ENCODE measurements at places on chromosomes 3 and 15. TPM values are rescaled to one million over a fixed set of nuclear protein-coding genes. Genes with fewer than 3 reads are reported as not detected.

ATP13A5 gene
- 0.86 TPM for total RNA-seq

DNA sequence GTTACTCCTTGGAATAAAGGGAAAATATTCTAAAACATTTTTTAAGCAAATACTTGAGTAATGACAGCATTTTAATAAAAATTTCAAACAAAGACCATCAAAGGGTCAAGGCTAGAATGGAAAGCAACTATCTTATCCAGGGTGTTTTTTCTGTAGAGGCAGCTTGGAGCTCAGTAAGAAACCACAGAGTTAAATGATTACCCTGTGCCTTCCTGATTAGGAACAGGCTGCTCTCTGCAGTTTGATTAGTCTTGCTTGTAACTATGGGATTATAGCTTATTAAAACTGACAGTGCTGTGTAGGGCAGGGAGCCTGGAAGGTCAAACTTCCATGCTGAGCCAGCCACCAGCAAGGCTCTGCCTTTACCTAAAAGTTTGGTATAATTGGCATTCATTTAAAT is 33.1 kb downstream of the QTRT2 start:
- no peak for DNase-seq

ABHD17C gene
- 11.2 TPM for total RNA-seq

CISH gene
- total RNA-seq: 6.2 TPM

- no peak for DNase-seq
These were observed 2.6 kb downstream of the RBMS3 start for GRCh38 chr3:29283231-29284119.

DNA sequence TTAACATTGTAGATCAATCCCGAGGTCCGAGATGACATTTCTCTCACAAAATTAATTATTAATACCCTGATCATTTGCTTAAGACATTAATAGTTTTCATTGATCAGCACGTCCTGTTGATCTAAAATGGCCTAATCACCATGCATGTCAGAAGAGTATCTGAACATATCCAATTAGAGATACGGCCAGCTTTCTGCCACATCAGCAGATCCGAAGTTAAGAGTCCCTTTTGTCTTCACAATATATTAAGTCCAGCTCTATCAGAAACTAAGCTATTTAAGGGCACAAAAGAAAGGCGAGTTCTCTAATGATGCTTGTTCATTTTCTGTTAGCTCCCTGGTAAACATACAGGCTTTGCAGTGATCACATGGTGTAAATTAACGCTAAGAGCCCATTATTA is 470.3 kb downstream of the CNTN4 start:
- no peak for DNase-seq

GRCh38 chr3:159239059-159239458 is 437.2 kb downstream of the MFSD1 start:
- DNase-seq: no peak

CILP gene
- total RNA-seq: 19.2 TPM

DNA sequence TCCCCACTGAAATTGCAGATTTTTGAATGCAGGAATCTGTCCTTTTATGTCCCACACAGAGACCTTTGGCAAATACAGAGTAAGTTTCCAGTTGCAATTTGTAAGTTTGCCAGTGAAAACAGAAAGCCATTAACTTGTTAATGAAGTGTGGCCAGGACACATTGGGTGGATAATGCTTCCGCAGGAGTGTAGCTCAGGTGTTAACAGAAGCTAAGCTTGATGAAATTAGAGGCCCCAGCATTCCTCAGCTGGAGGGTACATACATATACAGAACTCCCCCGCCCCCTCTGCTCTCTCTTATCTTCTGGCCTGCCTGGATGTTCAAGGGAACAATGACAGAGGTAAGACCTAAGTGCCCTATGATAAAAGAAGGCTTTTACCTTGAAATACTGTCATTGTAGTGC is 8.1 kb upstream of the LRRC2 start:
- no peak for DNase-seq

ARHGEF26 gene
- total RNA-seq: 56.7 TPM

GRCh38 chr3:15051531-15051930 is 13.6 kb downstream of the MRPS25 start:
- DNase-seq: no peak

STAB1 gene
- total RNA-seq: 222 TPM

DNA sequence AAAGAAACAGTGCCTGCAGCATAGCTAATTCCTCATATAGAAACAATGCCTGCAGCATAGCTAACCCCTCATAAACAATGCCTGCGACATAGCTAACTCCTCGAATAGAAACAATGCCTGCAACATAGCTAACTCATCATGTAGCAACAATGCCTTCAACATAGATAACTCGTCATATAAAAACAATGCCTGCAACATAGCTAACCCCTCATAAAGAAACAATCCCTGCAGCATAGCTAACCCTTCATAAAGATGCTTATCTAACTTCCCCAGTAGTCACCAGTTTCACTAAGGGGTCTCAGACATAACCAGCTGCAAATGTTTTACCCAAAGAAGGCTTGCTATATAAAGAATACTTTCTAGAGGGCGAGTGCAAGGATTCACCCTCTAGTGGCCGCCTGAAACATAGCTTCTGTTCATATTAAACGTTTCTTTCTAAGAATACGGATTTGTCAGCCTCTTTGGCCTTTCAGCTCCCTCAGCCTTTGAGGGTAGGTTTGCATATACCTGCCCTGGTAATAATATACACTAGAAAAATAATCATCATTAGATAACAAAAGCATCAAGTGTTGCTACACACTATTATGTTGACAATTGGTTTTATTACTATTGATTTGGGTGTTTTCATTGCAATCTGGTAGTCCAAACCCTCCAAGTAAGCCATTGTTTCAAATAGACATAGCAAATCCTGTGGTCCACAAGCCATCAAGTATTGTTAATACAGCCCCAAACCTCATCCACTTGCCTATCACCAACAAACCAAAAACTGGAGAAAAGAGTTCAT is 44.4 kb upstream of the FAN1 start:
- no peak for DNase-seq

- DNase-seq: no peak
These were observed 144.2 kb downstream of the PDCD6IP start for GRCh38 chr3:33942483-33943150.

DNA sequence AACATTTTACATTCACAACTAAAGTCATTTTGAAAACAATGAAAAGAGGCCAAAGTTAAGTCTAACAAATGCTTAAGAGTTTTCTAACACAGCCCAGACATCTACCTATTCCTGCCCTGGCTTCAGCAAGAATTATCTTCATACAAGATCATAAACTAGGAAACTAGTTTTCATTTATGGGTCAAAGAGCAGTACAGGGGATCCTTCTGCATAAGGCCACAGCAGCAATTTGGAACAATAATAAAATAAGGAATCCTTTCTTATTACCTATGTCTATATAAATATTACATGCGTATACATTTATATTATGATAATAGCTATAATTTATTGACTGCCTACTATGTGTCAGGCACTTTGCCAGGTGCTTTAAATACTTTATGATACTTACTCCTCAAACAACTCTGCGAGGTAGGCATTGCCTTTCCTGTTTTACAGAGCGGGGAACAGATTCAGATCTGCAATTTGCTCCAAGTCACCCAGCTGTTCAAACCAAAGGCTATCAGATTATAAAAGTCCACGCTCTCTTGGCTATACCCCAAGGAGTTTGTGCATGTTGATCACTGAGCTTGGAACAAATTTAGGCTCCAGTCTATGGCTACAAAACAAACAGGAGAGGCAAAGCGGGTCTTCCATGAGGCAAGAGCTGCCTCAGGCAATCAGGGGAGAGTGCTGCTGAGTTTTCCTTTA is 196.4 kb downstream of the RORA start:
- no peak for DNase-seq

DNA sequence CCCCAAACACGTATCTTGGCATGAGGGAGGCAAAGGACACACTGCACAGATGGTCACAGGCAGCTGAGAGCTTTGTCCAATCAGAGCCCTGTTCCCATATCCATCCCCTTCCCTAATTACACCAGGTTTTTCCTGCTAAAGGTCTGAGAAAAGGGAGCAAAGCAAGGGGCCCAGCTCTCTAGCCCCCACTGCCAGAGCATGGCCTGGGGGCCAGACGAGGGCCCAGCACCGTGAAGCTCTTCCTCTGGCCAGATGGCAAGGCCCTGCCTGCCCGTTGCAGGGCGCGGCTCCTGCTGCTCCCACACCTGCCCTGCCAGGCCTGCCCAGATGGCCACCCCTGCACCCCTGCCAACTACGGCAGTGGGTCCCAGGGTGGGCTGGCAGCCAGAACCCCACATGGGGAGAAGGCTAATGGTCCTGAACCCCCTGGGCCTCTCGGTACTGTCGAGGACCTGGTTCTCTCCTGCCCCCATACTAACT is 3.2 kb downstream of the SHF start:
- no peak for DNase-seq

ANKDD1A gene
- 3.5 TPM for total RNA-seq

TUSC7 gene
- total RNA-seq: not detected

SCAPER gene
- total RNA-seq: 20.7 TPM

GRCh38 chr15:53447053-53447574 is 312.3 kb downstream of the WDR72 start:
- no peak for DNase-seq

MUC13 gene
- 248 TPM for total RNA-seq

GRCh38 chr3:196398782-196399181 is 33.4 kb downstream of the UBXN7 start:
- DNase-seq: no peak

CSTA gene
- 3.6 TPM for total RNA-seq

GRCh38 chr15:51342227-51342999 is 958 bp downstream of the GLDN start:
- no peak for DNase-seq
